GM13976 (cell line): ENCODE measurements at places on chromosomes 4 and X.

GRCh38 chr4:86497980-86498862 lies 95.9 kb upstream of the PTPN13 start:
- peak; percentile 29 for DNase-seq

DNA sequence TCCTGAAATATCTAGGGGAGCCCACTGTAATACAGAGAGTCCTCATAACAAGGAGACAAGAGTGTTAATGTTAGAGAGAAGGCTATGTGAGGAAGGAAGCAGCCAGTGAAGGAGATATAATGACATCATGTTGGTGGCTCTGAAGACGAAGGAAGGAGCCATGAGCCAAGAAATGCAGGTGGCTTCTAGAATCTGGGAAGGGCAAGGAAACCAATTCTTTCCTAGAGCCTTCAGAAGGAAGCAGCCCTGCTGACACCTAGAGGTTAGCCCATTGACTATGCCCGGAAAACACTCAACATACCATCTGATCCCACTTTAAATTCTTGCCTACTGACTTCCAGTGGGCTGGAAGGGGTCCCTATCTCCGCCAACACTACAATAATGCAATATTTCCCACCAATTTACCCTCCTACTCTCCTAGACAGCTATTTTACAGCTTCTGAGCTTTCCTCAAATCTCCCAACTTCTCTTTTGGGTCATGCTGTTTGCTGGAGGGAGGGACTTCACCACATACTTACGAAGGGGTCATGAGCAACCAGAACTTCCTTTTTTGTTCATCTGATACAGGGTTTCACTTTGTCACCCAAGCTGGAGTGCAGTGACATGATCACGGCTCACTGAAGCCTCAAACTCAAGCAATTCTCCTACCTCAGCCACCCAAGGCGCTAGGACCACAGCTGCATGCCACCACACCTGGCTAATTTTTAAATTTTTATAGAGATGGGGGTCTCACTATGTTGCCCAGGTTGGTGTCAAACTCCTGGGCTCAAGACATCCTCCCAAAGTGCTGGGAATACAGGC lies 25.2 kb upstream of the G3BP2 start:
- DNase-seq, result peak; percentile 68

DNA sequence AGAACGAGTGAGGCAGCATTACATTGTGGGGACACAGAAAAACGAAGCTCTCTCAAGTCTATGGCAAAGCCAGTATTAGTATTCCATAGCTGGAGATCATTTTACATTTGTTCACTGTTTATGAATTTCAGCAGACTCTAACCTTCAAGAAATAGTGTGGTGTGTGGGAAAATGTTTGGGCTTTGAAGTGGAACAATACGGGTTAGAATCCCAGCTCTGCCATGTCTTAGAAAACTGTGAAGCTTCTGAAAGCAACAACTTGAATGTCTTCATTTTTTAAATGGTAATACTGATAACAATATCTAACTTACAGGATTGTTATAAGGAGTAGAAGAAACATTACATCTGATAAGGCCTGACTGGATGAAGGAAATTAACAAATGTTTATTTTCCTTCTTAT lies 217.7 kb downstream of the NR3C2 start:
- no peak for DNase-seq

GRCh38 chr4:139744232-139744631 lies 78.6 kb downstream of the MGST2 start:
- DNase-seq, result no peak

GRCh38 chr4:1933700-1934099 lies 62.5 kb downstream of the NSD2 start:
- DNase-seq, result no peak

- DNase-seq, result no peak
Observed at GRCh38 chr4:188195389-188195985, 56.2 kb downstream of the TRIML1 start.

DNA sequence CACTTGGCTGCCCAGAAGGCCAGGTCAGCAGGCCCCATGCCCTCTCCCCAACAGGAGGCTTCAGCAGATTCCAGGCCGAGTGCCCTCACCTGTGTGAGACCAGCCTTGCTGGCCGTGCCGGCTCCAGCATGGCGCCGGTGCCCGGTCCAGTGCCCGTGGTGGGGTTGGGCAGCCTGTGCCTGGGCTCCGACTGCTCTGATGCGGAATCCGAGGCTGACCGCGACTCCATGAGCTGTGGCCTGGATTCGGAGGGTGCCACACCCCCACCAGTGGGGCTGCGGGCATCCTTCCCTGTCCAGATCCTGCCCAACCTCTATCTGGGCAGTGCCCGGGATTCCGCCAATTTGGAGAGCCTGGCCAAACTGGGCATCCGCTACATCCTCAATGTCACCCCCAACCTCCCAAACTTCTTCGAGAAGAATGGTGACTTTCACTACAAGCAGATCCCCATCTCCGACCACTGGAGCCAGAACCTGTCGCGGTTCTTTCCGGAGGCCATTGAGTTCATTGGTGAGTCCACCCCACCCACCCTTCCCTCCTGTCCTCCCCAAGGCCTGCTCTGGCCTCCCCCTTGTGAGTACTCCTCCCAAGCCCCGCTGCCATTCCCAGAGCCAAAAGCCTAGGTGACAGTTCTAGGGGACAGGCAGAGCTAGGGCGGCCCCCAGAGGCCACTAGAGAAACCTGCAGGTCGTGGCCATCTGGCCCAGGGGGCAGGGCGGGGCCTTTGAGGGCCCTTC lies 2.3 kb downstream of the DUSP9 start:
- peak; percentile 87 for DNase-seq

GRCh38 chr4:3516836-3517730 lies 15.1 kb downstream of the LRPAP1 start:
- no peak for DNase-seq

GRCh38 chrX:78979789-78980464 lies 34.7 kb downstream of the P2RY10 start:
- peak; percentile 32 for DNase-seq

GRCh38 chr4:88356771-88357170 lies 21.9 kb upstream of the HERC6 start:
- no peak for DNase-seq

GRCh38 chrX:47030339-47030738 lies 47.9 kb upstream of the RGN start:
- peak; percentile 39 for DNase-seq

DNA sequence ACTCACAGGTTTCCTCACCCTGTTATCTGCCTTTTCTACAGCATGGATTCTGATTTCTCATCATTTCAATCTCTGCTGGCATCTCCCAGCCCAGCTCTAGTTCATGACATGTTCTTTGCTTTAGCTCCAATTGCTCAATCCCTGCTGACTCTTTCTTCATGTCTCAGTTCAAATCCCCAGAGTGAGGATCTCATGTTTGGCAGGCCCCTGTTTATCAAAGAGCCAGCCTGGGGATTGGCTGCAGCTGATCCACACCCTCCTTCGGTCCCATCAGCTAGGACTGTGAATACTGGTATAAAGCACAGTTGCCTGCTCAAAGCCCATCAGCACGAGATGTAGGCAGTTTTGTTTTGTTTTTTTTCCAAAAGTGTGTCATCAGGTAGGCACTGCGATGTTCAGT lies 14.4 kb upstream of the CC2D2A start:
- no peak for DNase-seq

GRCh38 chr4:36172656-36173055 lies 71.7 kb downstream of the ARAP2 start:
- no peak for DNase-seq

DNA sequence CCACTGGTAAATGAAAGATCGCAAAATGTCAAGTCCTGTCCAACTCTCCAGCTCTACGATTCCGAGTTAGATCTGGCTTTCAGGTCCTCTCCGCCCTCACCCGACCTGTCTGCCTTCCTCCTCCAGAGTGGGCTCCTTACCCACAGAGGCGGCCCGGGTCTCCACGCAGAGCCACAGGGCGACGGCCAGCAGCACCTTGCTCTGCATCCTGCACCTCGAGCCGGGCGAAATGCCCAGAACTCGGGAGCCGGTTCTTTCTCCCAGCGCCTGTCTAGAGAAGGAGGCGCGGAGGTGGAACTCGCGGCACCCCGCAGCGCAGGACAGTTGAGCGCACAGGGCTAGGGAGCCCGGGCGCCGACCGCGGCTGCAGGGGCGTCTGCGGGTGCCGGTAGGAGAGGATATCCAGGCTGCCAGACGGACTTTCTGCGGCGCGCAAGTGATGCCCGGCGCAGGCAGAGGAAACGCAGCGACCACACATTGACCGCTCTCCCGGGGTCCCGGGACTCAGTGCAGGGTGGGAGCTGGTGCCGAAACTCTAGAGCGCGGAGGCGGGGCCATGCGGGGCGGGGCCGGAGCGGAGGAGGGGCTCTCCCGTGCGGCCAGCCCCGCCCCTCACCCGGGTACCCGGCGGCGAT lies at the start of gene KDR:
TSS of gene KDR (minus strand) at position 509 of the 635 bp plus-strand sequence. CDS start at position 207, 302 bp downstream.
- no peak for DNase-seq

- DNase-seq, result no peak
Observed at GRCh38 chrX:72053508-72053907, 78.2 kb downstream of the RTL5 start.

DNA sequence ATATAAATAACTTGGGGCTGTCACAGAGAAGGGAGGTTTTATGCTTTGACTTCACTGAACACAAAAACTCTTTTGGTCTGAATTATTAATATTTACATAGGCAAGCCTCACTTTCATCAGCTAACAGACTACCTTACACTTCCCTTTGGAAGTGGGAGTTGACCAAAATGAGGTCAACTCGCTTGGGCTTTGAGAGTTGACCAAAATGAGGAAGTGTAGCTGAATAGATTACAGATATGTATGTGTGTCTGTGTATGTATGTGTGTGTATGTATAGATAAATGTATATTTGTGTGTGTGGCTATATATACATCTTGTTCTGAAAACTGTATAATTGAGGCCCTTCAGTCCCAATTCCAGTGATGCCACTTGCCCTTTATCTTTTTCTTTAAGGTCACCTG lies 113.3 kb upstream of the IL13RA1 start:
- DNase-seq, result peak; percentile 14

DNA sequence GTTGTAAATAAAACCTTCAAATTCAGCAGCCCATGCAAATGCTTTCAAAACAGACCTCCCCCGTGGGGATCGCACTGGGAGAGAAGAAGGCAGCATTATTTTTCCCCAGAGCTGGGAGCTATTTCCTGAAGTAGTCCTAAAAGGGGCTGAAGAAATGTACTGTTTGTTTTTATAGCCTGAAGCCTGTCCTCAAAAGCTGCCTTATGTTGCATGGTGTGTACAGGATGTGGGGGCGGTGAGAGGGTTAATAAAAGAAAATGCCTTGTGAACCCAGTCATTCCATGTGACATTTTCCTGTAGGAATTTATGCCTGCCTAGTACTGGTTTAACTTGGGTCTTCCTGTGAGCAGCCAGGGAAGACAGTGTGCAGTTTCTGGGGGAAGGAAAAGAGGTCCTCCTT lies 144.1 kb downstream of the SOWAHB start:
- no peak for DNase-seq

GRCh38 chr4:10180927-10181744 lies 64.5 kb upstream of the WDR1 start:
- peak; percentile 45 for DNase-seq

GRCh38 chr4:144621681-144622080 lies 24.3 kb upstream of the HHIP start:
- no peak for DNase-seq

DNA sequence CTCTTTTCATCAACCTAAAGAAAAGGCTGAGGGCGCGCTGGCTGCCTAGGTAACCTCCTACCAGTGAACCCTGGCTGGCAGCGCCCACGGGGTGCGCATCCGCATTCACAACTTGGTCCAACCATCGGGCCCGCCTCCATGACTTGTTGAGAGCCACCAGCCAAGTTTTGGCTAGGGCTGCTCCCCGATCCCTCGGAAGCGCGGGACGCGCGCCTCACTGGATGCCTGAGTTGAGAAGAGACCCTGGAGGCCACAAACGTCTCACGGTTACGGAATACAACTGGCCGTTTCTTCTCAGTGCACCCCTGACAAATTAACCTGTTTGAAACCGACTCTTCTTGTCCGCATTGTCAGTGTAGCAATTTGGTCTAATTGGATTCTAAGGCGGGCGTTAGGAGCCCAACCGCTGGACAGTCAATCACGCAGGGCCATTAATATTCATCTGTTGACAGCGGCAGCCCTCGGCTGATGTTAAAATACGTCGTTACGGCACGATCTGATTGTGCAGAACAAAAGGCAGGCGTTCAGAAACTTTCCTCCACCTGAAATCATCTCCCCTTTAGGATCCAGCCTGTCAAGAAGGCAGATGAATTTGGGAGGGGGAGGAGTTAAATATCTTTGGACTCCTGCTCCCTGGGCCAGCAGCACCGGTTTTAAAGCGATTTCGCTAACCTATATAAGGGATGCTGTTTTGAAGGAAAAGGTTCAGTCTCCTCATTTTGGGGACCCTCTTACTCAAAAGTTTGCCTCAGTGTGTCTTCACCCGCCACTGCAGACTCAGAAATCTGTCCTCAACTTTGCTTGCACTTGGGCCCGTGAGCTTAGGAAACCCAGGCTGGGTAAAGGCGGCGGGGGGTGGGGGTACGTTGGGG lies 1.2 kb downstream of the GPC3 start:
- no peak for DNase-seq

- no peak for DNase-seq
Observed at GRCh38 chr4:8747467-8748235, 124.0 kb downstream of the HMX1 start.

GRCh38 chr4:128869776-128870509 lies 60.4 kb downstream of the JADE1 start:
- DNase-seq, result no peak

DNA sequence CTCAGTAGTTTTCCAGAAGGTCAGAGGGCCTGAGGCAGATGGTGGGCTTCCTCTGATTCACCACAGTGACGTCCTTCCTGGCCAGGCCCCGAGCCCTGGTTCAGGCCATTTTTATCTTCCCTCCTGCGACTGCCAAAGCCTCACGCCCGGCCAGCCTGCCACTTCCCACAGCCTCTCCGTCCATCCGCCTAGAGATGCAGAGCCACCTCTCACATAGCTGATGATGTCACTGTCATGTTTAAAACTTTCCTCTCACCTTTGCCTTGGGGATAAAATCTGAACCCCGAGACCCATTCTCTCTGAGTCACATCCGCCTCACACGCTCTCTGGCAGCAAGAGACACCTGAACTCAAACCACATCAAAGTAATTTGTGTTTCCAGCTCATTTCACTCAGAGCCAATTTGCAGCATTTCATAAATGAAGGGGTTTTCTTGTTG lies 175.3 kb downstream of the QDPR start:
- peak; percentile 57 for DNase-seq

DNA sequence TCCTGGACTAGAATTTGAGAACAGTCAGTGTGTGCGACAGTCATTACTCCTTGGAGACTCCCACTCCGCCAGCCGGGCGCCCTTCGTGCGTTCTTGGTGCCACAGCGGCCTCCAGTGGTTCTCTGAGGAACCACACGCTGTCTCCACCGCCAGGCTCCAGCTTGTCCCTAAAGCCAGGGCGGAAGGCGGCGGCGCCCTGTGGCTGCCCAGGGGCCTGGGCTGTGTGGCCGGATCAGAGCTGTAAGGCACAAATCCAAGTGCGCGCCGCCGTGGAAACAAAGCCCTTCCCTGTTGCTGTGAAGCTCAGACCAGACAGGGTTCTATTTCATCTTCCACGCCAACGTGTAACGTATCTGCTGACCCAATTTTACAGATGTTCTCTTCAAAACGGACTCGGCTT lies 34.2 kb downstream of the IDS start:
- DNase-seq, result peak; percentile 77

DNA sequence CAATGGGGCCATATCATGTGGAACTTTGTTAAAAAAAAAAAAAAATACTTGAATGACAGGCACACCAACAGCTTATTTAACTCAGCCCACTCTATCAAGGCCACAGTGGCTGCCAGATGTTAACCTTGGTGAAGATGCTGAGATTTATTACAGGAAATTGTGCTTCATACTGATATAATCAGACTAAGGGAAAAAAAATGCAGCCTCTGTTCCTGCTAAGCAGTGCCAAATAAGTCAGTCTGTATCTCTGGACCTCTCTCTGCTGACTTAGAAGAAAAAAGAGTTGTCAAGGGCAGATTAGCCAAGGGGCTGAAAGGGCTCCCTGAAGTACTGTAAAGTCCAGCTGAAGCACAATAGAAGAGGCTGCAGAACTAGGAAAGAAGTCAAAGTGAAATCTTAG lies 677.7 kb upstream of the HTR2C start:
- no peak for DNase-seq
